SHP77 treated with DMSO at 0.1 percent for 48 hours (cell line): ENCODE measurements at places on chromosomes 5 and 9.

GRCh38 chr9:77903666-77904285 is 127.8 kb downstream of the GNAQ start:
- no peak for DNase-seq

- peak; percentile 81 for DNase-seq
Measured at GRCh38 chr5:147482706-147483180, 27.1 kb downstream of the DPYSL3 start.

DNA sequence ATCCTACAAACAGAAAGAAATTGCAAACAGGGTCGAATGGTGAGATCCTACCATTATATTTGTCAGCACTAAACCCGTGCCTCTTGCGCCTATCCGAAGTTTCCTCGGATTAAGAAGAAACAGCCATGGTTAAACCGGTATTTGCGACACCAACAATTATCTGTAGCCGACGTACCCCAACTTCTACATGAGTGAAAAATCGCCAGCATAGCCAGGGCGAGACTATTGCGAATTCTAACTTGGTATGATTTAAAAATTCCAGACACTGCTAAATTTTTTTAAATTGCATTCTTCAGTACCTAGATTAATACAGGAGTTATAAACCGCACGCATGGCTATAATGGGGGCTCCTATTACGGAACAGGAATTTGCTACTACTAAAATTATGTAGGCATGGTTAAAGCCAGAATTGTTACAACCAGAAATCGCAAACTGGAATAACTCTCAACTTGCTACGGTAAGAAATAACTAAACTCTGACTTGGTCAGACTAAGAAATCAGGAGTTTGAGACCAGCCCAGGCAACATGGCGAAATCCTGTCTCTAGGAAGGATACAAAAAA is 25.3 kb upstream of the ANXA2R start:
- DNase-seq, result peak; percentile 77

DNA sequence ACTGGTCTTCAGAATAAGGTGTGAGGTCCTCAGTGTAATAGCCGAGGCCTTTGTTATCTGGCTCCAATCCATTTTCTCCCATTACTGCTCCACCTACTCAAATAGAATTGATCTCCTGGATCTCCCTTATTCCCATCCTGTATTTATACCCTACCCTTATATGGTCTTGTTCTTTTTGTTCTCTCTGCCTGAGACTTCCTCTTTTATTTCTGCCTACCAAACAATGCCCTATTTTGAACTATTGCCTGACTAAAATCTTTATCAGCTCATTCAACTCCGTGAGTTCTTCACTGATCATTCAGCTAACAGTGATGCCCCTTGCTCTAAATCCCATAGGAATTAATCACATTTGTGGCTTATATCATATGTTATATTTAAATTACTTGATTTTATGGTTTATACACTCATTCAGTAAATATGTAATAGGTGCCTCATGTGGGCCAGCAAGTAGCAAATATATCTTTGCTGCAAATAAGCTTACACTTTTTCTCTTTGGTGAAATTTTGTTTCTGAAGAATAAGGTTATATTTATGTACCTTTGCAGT is 417.5 kb upstream of the MEF2C start:
- no peak for DNase-seq

DNA sequence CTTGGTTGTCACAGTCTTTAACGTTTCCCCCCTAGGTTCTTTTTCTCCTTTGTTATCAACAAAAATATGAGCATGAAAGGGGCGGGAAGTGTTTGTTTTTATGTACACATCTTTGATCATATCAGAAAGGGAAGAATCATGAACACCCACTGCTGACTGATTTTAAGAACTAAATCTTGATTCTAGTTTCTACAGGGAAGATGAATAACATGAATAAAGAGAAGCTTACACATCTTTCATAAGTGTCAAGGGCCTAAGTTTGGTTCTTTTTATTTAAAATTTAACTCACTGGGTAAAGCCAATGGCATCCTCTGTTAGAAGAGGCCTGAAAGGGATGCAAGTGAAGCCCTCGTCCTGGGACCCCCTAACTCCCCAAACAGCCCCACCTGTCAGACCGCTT is 14.8 kb upstream of the CTNNA1 start:
- DNase-seq, result no peak

DNA sequence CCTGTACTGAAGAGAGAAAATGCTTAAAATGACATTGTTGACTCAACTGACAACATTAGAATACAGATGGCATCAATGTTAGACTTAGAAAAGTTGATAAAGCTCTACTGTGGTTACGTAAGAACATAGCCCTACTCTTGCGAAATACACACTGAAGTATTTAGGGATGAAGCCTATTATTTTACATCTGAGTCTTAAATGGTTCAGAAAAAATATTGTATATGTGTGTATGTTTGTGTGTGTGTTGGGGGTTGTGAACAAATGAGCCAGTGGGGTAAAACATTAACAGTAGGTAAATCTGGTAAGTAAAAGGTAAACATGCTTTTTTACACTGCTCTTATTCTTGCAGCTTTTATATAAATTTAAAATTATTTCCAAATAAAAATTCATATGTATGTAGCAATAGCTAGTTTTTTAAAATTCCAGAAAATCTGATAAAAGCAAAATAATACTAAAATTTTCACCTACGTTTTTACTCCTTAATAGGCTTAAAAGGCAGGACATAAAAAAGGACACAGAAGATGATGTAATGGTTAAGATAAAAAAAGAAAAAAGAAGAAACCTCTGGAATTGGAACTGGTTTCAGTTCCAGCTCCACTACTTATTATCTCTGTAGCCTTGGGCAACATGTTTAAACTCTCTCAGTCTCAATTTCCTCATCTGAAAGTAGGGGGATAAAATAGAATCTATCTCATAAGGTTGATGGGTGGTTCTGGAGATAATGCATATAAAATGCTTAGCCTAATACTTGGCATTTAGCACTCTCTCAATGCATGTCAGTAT is 44.3 kb downstream of the GARNL3 start:
- DNase-seq, result no peak

- DNase-seq, result no peak
Measured at GRCh38 chr5:168273056-168273980, 18.1 kb upstream of the WWC1 start.

DNA sequence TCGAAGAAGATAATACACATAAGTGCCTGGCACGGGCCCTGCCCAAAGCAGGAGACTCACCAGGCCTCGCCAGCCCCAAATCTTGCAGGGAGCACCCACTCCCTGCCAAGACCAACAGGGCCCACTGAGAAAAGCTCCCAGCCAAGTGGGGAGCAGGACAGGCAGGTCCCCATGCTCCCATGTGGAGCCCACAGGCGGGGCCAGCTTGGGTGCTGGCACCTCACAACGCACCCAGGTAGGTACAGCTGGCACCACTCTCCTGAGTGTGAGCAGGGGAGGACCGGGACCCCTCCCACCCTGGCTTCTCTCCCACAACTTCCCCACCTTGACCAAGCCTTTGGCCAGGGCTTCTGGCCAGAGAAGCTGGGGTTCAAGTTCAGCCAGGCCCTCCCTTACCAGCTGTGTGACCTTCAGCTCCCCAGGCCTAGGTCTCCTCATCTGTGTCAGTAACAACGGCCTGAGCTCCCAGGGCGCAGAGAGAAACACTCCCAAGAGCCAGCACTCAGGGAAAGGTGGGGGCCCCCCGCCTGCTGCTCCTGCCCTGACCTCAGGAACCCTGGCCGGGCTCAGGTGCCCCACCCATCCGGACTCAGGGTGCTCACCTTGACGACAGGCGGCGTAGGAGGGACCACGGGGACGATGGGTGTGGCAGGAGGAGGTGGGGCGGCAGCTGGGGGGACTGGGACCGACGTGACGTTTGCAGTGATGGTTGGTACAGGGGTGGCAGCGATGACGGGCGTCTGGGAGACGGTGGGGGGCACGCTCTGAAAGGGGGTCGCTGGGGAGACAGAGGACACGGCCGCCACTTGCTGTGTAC is 17.8 kb downstream of the BRD3 start:
- no peak for DNase-seq

DNA sequence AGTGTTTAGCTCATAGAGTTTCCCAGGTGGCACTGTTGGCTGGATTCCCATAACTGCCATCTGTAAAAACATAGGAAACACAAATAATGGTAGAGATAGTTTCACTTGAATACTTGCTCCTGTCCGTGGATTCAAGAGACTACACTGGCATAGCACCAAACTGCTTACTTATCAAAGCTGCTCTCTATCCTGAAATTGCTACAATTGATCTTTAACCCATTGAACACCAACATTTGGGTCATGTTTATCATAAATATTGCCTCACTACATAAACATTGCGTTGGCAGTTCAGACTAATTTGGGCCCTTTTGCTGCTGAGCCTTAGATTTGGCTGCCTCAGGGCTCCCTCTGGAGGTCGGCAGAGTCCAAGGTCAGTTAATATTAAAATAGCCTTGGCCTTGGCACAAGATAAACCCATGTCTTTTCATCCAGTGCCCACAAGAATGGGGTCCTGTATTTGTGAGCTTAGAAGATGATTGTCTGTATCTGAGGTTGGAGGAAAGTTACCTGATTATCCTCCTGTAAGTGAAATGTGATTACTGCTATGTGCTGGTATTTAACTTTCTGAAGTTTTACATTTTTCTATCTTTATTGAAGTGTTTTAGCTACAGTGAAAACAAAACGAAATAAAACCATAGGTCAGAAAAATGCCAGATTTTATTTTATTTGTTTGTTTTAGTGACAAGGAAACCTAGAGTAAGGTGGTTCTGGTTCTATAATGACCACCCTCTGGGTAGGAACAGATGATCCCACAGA is 4.0 kb upstream of the RANBP3L start:
- peak; percentile 99 for DNase-seq

DNA sequence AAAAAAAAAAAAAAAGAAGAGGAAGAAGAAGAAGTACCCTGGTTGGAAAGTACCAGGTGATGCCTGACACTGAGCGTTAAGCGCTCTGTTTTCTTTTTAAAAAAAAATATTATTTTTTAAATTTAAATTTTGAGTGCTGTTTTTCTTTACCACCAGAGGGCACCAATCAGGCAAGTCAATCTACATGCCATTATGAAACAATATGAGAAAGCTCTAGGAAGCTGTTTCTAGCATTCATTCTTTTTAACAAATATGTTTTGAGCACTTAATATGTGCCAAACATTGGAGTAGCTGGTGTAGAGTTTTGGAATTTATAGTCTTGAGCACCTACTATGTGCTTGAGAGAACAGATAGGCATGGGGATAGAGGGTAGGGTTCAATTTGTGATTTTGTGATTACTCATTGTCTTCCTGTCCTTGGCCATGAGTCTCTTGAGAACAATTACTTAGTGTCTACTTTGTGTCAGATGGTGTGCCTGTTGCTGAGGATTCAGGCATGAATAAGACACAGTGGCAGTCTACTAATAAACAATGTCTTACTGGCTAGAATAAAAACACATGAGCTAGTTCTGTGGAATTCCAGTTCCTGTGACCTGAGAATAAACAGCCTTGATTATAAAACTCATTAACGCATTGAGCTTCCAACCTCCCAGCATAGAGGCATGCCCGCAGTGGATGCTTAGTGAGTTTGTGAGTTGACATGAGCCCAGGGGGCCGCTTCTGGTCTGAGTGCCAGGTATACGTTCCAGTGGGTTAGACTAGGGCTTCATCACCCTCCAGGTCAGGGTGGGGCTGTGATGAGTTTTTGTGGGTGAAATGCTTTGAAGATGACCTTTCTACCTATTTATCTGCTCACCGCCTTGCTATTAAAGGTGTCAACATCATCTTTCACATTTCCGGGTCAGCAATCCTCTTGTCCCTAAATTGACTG is 3.0 kb upstream of the UBE2R2 start:
- no peak for DNase-seq

GRCh38 chr5:177249761-177250537 is 53.6 kb downstream of the RAB24 start:
- no peak for DNase-seq

DNA sequence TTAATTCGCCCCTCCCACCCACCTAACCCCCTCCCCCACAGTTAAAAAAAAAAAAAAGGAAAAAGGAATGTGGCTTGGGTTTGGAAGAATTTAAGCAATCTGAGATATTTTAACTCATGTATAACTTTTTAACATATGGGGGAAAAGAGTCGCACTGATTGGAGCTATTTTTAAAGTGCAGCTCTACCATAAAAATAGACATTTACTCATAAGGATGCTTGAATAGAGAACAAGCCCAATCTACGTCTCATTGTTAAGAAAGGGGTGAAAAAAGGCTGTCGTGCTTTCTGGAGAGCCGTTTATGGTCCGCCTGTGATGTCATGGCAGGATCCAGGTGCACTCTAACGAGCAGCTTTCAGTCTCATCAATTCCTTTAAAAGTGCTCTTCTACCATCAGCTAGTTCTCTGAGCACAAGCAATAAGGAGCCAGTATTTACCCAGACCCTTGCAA is 142.4 kb downstream of the ELAVL2 start:
- DNase-seq, result no peak

- no peak for DNase-seq
Measured at GRCh38 chr5:83703059-83703458, 17.6 kb downstream of the HAPLN1 start.

DNA sequence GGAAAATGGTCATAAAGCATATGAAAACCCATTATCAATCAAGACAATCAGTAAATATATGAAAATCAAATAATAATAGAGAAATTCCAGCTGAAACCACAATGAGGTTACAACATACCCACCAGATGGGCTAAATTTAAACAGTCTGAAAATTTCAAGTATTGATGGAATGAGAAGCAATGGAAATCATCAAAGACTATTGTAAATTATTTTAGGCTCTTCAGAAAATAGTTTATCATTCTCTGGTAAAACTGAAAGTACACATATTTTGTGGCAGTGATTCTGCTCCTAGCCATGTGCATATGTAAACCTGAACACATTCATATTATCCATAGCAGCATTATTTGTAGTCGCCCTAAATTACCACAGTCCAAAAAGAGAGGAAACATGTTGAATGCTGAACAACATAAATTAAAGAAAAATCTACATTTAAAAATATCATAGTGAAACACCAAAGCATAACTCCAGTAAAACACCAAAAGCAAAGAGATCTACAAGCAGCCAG is 215.3 kb downstream of the PRELID2 start:
- DNase-seq, result no peak

DNA sequence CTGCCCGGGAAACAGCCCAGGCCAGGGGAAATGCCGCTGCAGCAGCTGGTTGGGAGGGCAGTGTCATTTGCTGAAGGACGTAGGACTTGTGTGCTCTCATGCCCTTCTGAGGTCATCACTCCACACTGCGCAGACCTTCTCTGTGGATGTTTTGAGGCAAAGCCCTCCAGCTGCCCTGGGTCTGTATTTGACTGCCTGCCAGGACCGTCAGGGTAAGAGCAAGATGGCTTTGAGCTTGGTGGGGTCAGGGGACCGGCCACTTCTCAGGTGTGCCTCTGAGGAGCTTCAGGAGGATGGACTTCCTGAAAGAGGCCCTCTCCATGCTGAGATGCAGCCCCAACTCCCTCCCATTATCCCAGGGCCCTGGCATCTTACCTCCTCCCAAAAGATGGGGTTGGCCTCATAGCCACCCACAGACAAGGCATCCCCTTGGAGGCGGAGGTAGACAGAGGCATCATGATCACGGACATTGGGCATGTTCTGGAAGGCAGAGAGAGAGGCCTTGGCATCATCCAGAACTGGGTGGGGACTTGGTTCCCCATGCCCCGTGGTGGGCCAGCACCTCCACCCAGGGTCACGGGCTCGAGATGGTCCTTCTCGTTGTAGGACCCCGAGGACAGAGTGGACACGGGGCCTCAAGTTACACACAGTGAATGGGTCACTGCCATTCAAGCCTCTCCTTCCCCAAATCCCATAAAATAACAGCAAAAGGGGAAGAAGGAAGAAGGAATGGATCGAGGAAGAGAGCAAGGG is 19.4 kb downstream of the SARDH start:
- no peak for DNase-seq

- DNase-seq, result no peak
Measured at GRCh38 chr5:149370878-149371277, 8.2 kb downstream of the IL17B start.
